ENCODE measurements at places on chromosomes 12 and 14.
A peak's percentile ranks its signal among the peaks of the same experiment; 100 is the strongest.

- DNase-seq: no peak
Observed at GRCh38 chr12:64744422-64745258, 14.6 kb downstream of the GNS start.

DNA sequence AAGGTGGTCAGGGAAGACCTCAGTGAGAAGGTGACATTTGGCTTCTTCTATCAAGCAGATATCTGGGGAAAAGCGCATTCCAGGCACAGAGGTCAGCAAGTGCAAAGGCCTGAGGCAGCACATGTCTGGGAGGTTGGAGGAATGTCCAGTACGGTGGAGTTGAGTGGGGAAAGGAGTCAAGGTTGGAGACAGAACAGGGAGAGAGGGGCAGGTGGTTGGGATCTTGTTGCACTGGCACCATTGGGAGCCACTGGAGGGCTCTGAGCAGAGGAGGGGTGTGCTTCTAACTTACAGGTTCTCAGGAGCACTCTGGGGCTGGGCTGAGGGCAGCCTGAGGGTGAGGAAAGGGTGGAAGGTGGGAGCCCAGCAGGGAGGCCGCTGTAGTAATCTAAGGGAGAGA is 52.1 kb downstream of the EID3 start:
- DNase-seq: no peak

DNA sequence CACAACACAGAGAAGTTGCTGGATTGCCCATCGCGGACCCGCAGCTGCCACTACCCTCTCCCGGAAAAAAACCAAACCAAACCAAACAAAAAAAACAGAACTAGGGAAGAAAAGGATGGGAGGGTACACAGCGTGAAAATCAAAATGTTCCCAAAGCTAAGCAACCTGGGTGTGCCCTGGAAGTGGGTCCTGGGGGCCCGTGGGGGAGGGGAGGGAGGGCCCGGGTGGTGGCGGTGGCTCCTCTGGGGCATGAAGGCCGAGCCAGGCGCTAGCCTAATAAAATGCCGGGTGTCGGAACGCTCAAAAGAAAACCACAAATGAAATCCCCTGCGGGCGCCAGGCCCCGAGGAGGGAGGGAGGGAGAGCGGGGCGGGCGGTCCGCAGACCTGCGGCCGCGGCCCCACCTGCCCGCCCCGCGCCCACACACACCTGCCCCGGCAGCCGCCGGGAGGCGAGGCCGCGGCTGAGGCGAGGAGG is 787 bp downstream of the HECTD4 start:
- peak; percentile 57 for DNase-seq

- no peak for DNase-seq
Observed at GRCh38 chr14:28340816-28341215, 425.8 kb upstream of the FOXG1 start.

- no peak for DNase-seq
Observed at GRCh38 chr12:124126950-124127655, 154.1 kb downstream of the ZNF664 start.

DNA sequence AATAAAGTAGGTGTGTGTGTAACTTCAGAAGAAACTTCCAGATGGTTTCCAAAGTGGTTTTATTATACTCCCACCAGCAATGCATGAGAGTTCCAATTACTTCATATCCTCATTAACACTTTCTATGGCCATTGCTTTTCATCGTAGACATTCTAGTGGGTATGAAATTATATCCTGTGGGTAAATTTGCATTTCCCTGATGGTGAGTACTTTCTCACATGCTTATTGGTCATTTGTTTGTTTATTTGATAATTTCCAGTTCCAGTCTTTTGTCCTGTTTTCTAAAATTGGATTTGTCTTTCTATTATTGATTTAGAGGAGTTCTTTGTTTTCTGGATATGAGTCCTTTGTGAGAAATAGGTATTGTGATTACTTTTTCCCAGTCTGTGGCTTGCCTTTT is 70.9 kb downstream of the PRKCH start:
- no peak for DNase-seq

- no peak for DNase-seq
Observed at GRCh38 chr12:64707926-64708325, 51.3 kb downstream of the GNS start.

GRCh38 chr14:68278576-68279436 is 459.2 kb downstream of the RAD51B start:
- no peak for DNase-seq

GRCh38 chr14:68888883-68889282 is 90.2 kb downstream of the ACTN1 start:
- no peak for DNase-seq

GRCh38 chr14:95235767-95236166 is 78.4 kb upstream of the DICER1 start:
- no peak for DNase-seq

- no peak for DNase-seq
Observed at GRCh38 chr12:52331039-52331438, 9.8 kb upstream of the KRT83 start.

DNA sequence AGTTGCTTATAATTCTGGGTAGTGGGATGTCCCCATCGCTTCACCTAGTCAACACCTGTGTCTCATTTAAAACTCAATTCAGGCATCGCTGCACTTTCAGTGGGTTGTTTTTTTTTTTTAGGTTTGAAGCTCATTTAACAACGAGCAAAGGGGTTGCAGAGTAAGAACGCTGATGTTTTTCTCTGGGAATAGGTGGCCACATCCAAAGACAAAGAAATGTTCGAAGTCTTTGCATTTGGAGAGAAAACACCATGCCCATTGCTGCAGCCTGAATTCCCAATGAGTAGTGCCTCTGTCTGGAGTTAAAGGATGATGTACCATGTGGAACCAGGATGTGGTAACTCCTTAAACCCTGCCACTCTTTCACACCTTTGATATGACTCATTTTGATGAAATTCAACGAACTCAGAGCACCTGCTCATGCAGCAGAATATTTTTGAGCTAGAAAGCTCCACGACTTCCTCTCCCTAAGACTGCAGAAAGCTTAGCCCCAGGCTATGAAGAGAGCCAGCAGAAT is 35.1 kb upstream of the BATF start:
- peak; percentile 29 for DNase-seq

DNA sequence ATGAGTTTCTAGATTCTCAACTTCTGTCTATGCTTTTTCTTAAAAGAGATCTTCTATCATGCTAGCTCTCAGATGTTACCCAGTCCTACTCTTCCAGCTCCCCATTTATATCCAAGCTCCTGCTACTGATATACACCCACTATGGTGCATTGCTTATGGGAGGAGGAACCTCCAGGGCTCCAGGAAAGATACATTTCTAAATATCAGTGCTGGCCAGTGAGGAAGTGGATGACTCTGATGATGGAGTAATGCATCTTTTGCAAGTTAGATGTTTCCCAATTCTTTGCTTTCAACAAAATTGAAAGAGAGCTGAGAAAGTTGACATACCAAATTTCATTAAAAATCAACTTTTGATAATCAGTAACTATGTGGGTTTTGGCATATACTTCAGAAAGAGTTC is 105.7 kb upstream of the RESF1 start:
- DNase-seq: no peak

DNA sequence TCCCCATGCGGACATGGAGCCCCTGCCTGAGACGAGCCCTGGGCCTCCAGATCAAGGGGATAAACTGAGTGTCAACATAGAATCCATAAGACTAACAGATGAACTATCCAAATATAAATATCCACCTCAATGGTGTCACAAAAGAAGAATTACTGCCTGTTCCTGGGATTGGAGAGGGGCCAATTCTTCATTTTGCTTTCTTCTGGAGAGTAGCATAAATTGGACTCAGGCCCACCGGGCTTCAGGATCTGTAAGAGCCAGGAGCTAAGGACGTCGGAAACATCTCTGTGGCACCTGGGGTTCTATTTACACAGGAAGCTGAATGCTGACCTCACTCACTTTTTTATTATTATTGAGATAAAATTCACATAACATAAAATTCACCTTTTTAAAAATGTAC is 408.2 kb upstream of the CCDC196 start:
- DNase-seq: no peak
